ENCODE measurements at places on chromosomes 1 and 21.

- no peak for DNase-seq
Measured at GRCh38 chr1:21673277-21673780, 4.2 kb upstream of the RAP1GAP start.

DNA sequence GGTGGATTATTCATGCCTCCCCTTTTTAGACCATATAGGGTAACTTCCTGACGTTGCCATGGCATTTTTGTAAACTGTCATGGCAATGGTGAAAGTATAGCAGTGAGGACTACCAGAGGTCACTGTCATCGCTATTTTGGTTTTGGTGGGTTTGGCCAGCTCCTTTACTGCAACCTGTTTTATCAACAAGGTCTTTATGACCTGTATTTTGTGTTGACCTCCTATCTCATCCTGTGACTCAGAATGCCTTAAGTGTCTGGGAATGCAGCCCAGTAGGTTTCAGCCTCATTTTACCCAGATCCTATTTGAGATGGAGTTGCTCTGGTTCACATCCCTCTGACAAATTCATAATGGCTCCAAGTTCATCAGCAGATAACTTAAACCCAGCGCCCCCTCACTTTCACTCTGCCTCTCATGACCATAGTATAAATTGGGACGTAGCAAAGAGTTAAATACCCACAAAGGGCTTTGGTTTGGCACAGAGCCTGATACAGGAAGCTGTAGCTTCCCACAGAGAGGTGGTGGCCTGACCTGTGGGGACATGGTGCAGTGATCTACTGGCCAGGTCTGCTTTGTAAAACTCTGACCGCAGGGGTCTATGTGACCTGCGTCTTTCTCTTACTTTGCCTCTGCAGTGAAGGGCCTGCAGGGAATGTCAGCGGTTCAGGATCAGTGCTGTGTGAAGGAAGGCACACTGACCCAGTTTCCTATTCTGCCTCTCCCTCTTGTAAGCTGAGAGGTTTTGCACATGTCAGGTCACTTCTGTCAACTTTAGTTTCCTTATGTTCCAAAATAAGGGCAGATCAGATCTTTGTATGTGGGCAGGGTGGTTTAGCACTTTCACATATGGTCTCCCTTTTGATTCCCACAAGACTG lies 78.1 kb upstream of the ZNF644 start:
- DNase-seq = no peak

- no peak for DNase-seq
Measured at GRCh38 chr21:38170283-38170682, 86.5 kb upstream of the KCNJ15 start.

GRCh38 chr1:17027403-17027802 lies 15.7 kb upstream of the ATP13A2 start:
- no peak for DNase-seq

GRCh38 chr1:185280589-185280988 lies 36.5 kb downstream of the IVNS1ABP start:
- DNase-seq = no peak

GRCh38 chr1:212212906-212213305 lies 72.3 kb upstream of the PPP2R5A start:
- no peak for DNase-seq

DNA sequence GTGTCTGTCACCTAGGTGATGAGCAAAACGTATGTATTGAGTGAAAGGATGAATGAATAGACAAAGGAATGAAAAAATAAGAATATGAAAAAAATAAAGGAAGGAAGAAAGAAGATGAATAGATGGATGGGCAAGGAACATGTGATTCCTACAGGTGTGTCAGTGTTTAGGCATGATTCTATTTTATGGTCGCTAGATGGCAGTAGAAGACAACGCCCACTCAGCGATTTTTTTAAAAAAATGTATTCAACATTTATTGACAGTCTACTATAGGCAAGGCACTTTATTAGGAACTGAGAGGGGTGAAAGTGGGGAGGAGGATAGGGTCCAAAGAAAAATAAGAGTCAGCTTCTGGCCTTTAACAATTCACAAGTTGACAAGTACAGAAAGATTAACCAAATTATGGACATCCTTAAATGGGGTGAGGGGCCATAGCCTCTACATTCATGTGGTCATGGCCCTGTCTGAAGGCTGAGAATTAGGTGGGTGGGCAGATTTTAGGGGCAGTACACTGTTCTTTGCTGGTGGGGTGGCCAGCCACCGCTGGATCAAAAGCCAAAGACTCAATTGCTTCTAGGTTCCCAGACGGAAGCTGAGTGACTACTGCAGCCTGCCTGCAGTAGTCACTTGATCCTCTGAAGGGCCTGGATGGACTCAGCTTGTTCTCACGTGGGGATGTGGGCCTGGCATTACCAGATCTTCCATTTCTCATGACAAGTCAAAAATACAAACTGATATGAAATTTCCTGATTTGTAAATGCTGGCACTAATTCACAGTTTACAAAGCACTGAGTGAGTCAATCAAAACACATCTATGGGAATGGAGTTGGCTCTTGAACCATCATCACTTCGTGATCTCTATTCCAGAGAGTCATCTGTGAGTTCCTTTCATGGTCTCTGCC lies 83.9 kb downstream of the FASLG start:
- peak; percentile 75 for DNase-seq

- no peak for DNase-seq
Measured at GRCh38 chr1:31790140-31790539, 25.7 kb downstream of the SPOCD1 start.

DNA sequence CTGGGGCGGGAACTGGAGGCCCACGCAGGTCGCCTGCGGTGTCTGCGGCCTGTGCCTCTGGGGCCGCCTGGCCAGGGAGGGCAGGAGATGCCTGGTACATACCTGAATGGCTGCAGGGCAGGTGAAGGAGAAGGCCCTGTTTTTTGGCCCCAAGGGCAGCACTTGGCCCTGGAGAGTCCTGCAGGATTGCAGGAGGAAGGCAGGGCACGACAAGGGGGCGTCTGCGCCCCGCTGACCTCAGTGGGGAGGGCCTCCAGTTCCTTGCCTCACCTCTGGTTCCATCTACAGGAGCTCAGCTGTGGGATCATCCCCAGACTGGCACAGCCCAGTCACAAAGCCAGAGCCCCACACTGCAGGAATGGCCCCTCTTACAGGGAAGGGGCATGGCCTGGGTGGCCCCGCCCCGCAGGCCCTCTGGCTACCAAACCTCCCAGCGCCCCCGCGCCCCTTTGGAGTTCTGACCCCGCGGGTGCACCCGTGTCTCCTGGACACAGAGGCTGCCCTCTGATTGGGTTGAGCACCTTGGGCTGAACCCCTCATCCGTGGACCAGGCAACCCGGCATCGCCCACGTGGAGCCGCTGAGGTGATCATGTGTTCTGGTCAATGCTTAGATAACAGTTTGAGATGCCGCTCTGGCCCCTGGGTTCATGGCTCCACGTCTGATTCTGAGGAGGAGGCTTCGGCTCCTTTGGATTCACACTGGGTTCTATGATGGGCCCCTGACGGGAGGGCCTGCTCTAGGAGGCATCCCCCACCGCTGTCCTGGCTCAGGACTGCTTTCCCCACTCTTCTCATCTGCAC lies 1.3 kb upstream of the PEX10 start:
- peak; percentile 55 for DNase-seq

GRCh38 chr1:228032041-228032440 lies 25.2 kb downstream of the WNT3A start:
- no peak for DNase-seq

DNA sequence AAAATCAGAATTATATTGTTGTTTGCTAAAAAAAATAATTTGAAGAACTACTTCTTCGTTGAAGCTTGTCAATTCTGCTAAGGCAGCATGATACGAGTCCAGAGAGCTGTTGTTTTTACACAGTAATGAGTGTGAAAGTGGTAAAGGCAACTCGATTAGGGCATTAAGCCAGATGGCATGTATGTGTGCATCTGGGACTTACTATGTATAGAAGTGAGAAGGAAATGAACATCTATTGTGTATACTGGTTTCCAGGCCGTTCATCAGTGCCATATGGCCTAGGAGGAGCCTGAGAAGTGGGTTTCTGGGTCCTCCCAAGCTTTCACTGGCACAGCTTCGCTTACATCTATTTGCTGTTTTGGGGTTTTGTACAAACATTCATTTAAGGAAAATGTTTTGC lies 5.7 kb downstream of the CTPS1 start:
- no peak for DNase-seq

DNA sequence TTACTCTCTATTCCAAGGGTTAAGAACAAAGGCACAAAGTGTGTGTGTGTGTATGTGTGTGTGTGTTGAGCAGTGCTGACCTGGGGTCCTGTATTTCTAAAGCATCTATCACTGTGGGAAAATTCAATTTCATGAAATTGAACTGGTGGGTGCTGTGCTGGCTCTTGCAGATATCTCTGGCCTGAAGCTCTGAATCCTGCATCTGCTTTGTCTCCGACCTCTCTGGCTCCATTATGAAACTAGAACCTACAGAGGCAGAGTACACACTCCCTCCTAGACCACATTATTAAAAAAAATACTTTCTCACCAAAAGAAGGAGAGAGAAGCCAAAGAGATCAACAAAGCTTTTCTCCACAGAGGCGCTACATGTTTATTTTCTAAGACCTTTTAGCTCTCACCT lies 88.4 kb upstream of the PDE4B start:
- DNase-seq = no peak

- no peak for DNase-seq
Measured at GRCh38 chr1:81551946-81552345, 248.8 kb upstream of the ADGRL2 start.

- DNase-seq = no peak
Measured at GRCh38 chr1:39670689-39671088, 1.2 kb downstream of the NT5C1A start.

DNA sequence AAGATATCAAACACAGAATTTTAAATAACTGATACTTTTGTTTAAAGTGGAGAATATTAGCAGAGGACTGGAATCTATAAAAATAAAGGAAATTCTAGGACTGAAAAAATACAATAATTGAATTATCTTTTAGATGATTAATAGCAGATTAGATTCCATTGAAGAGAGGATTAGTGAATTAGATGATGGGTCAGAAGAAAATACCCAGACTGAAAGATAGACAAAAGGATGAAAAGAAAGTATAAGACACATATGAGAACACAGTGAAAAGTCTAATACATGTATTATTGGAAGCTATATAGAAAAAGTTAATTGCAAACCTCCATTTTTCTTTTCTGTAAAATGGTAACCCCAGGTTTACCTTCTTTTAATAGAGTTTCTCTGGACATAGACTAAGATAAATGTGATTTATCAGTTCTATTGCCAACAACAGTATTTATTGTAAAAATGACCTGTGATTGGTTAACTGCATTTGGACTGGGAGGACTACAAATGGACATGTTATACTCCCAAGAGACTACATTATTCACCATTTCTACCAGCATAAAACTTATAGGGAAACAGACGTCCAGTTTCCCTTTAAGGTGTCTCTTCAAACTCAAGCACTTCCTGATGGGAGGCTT lies 11.0 kb downstream of the PRKAA2 start:
- no peak for DNase-seq

DNA sequence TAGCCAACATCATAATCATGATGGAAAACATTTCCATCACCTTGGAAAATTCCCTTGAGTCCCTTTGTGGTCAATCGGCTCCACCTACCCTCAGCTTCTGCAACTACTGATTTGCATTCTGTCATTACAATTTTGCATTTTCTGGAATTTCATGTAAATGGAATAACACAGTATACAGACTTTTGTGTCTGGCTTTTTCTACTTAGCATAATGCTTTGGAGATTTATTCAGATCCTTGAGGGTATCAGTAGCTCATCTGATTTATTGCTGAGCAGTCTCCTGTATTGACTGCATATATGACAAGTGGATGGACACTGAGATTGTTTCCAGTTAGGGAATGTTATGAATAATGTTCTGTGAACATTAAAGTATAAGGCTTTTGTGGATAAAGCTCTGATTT lies 358.3 kb downstream of the USP25 start:
- DNase-seq = no peak

GRCh38 chr1:223097713-223098112 lies 45.3 kb downstream of the TLR5 start:
- DNase-seq = no peak

DNA sequence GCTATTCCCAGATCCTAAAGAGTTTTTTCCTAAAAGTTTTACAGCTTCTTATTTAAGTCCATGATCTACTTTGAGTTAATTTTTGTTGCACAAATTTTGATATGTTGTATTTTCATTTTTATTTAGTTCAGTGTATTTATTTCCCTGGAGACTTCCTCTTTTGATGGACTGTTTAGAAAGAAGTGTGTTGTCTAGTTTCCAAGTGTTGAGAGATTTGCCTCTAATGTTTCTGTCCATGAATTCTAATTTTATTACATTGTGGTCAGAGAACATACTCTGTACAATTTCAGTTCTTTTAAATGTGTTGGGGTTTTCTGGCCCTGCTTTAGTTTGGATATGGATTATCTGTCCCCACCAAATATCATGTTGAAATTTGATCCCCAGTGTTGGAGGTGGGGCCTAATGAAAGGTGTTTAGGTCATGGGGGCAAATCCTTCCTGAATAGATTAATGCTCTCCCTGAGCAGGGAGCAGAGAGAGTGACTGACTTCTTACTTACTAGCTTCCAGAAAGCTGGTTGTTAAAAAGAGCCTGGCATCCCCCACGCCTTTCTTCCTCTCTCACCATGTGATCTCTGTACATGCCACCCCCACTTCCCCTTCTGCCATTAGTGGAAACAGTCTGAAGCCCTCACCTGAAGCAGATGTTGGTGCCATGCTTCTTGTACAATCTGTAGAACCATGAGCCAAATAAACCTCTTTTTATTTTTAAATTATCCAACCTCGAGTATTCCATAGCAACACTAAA lies 4.6 kb downstream of the CHD1L start:
- DNase-seq = peak; percentile 59

- no peak for DNase-seq
Measured at GRCh38 chr1:5571438-5571837, 420.8 kb downstream of the NPHP4 start.

- peak; percentile 72 for DNase-seq
Measured at GRCh38 chr1:9615316-9616063, 26.8 kb downstream of the TMEM201 start.

GRCh38 chr1:91015358-91015780 lies 6.5 kb downstream of the ZNF644 start:
- no peak for DNase-seq

- DNase-seq = no peak
Measured at GRCh38 chr1:59640851-59641250, 173.9 kb upstream of the HOOK1 start.

DNA sequence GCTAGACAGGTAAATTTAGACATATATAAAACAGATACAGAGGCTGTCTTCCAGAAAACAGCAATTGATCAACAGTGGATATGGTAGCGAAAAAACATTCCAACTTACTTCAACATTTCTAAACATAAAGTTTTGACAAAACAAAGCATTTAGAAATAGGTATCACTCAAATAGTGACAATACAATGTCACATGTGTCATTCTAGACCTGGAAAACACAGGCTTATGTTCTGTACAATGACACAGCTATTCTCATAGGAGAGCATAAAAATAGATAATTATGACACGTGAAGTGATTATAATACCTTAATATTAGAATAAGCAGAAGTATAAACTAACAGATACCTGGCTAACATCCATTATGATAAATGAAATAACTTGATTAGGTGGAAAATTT lies 8.0 kb upstream of the DCAF6 start:
- no peak for DNase-seq

DNA sequence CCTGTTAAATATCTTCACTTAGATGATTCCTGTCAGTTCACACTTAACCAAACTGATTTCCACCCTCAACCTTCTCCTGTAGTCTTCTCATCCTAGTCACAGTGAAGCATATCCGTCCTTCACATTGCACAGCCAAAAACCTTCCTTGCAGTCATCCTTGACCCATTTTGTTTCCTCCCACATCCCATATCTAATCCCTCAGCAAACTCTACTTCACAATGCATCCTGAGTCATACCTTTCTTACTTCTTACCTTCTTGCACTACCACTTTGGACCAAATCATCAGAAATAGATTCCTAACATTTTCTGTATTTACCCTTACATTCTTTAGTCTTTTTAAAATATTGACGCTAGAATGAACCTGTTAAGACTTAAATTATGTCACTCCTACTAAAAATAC lies 86.9 kb downstream of the OLFML2B start:
- DNase-seq = no peak

Data from B cell (primary cell).